ENCODE measurements at places on chromosomes 1 and 21.
A peak's percentile ranks its signal among the peaks of the same experiment; 100 is the strongest.

DNA sequence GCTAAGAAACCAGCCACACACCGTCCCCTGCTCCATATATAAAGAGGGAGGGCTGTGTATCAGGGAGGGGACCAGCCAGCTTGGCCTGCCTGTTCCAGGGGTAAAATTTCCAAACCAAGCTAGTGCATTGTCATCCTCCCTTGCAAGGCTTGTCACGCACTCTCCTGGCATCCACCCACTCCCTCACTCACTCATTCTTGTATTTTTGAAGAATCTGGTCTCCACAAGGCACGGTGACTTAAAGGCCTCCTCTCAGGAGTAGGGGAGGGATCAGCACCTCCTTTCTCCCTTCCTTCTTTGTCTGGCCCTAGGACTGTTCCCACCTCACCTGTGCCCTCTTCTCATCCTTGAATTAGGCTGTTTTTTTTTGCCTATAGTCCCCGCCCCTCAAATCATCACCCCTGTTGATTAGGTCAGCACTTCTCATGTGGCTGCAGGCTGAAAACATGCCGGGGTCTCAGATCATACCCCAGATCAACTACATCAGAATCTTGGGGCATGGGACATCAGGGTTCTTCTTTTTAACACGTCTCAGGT lies 5.0 kb downstream of the ABCA4 start:
- peak; percentile 47 for DNase-seq

- DNase-seq = peak; percentile 91
Observed at GRCh38 chr1:14259191-14259757, 339.2 kb upstream of the KAZN start.

GRCh38 chr1:155942578-155943141 lies 1.2 kb downstream of the RXFP4 start:
- DNase-seq = no peak

DNA sequence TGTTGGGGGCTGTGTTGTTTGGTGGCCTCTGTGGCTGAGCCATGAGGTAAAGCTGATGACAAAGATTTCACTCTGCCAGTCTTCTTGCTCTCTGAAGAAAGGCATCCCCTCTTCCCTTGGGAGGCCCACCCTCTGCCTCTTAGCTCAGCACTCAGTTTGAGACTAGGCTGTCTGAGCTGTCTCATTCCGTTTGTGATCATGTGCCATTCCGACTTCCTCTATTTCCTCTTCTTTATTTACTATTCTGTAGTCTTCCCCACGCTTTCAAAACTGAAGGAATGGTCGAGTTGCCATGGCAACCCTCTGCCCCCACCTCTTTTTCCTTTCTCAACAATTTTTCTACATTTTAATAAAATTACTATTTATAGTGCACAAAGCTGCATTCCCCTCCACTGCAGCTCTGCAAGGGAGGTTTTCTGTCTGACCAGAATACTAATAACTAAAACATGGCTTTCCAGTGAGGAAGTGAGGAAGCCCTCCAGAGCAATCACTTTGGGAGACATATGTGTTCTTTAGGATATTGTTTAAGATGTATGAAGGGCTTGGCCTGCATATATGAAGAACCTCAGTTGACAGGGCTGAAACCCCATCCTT lies 30.8 kb downstream of the KCNA3 start:
- DNase-seq = no peak

GRCh38 chr1:79663916-79664315 lies 657.4 kb upstream of the ADGRL4 start:
- DNase-seq = no peak

DNA sequence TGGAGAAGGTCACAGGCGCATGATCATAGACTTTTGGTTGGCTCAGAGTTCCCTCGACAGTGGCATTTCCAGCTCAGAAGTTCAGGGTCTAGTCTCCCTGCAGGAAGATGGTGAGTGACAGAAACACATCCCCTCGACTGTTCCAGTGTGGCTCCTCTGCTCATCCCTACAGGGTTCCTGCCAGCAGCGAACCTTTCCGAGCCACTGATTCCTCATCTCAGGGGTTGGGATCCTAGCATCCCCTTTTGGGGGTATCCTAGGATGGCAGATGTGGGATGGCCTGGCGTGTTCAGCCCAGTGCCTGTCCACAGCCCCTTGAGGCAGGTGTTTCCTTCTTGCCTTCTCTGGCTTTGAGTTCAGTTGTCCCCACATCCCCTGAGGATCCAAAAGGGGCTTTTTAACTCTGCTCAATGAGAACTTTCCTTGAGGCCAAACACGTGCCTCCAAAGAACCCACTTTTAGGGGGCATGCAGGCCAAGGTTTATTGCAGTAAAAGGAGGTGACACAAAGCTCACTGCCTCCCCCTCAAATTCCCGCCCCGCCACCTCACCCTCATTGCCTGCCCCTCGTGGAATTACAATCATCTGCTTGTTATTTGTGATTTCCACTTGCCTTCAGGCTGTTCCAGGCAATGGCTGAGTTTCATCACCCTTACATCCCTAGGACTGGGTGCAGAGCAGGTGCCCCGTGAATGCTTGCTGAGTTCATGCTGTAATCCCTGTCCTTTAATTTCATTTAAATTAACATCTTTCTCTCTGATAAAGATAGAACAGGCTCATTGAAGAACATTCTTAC lies 440.7 kb downstream of the CAMTA1 start:
- DNase-seq = no peak

- DNase-seq = no peak
Observed at GRCh38 chr1:4152266-4152665, 252.2 kb upstream of the C1orf174 start.

GRCh38 chr1:1137256-1138045 lies 21.6 kb upstream of the C1orf159 start:
- DNase-seq = no peak

DNA sequence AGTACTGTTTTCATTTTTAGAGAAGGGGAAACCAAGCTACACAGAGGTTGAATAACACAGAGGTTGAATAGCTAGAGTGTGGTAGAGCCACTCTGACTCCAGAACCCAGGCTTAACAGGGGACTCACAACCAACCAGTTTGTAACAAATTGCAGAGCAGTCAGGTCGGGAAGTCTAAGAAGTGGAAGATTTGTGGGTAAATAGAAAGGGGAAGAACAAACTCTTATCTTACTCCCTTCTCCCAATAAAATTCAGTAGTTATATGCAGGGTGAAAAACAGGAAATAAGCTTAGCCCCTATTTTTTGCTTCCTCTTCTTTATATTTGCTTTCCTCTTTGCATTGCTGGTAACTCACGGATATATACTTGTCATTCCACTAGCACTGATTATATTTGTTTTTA lies 23.2 kb downstream of the CDC42 start:
- no peak for DNase-seq

GRCh38 chr1:229079016-229079595 lies 191.8 kb upstream of the RAB4A start:
- DNase-seq = no peak

DNA sequence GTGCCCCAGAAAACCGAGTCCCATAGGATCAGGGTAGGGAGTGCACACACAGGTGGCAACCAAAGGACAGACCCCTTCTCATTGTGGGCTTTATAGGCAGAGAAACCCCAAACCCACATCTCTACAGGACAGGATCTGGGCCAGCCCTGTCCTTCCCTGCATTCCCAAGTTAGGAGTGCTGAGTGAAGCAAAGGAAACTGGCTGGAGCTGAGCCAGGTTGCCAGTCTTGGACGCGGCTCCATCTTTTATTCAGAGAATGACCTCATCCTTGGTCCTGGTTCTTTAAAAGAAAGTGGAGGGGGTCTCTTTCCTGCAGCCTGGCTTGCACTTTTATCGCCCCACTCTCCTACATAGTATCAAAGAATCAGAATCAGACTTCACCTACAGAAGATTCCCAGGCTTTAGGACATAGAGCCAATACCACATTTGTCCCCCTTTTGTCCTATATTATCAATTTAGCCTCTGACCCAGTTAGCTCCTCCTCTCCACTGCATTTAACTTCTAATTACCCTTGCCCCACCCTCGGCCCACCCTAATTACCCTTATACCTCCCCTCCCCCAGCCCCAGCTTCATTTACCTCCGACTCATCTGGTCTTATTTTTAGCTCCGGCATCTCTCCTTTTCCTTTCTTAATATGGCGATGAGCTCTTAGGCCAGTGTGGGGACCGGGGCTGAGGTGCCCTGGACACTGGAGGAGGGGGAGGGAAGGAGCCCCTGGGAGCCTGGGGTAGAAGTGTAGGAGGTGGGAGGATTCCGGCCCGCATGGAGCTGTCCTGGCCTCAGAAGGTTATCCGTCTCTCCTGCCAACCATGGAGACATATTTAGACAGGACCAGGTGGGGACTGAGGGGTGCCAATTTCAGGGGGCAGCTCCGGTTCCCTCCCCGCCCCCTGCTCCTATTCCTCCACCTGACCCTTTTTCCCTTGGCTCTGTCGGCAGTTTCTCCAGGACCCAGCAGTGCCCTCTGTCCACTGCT lies at the start of gene CASQ1:
CASQ1 (plus strand) TSS at position 927 of the 977 bp plus-strand sequence. CDS start 177 bp downstream, outside the sequence.
- DNase-seq = no peak

- no peak for DNase-seq
Observed at GRCh38 chr21:41622831-41623548, 115.0 kb upstream of the TMPRSS2 start.

Data from left forelimb (tissue), 1 donor.